Esophagus squamous epithelium (tissue), 5 donors: ENCODE measurements at places on chromosomes 1 and 21.

DNA sequence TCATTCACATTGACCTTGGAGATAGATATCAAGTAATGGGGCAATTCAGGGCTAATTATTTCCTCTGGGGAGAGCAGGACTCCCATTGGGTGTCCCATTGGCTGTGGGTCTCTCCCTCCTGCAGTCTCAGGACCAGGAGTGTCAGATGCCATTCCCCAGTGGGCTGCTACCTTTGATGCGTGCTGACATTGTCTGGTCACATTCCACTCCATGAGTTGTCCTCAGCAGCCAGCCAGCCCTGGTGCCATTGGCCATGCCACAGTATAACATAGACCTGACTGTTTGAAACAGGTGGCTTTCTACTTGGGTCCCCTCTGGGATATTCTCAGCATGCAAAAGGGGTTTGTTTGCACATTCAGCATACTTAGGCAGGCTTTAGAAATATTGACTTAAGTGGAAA, 118.5 kb downstream of the MRPS6 start:
- no peak for DNase-seq

DNA sequence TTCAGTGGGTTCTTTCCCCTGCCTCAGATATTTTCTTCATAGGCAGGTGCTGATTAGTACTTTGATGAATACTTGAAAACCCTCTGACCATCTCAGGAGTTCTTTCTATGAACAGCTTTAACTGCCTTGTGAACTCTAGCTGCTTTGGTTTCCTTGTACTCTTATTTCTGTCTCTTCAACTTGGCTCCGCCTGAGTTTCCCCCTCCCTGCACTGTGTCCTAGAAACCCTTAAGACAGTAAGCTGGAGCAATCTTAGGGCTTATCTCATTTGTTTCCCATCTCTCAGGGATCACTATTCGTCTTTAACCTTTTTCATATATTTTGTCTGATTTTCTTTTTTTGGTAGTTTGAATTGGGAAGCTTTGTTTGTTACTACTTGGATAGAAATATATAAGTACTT, 99.1 kb downstream of the PKN2 start:
- DNase-seq, result no peak

DNA sequence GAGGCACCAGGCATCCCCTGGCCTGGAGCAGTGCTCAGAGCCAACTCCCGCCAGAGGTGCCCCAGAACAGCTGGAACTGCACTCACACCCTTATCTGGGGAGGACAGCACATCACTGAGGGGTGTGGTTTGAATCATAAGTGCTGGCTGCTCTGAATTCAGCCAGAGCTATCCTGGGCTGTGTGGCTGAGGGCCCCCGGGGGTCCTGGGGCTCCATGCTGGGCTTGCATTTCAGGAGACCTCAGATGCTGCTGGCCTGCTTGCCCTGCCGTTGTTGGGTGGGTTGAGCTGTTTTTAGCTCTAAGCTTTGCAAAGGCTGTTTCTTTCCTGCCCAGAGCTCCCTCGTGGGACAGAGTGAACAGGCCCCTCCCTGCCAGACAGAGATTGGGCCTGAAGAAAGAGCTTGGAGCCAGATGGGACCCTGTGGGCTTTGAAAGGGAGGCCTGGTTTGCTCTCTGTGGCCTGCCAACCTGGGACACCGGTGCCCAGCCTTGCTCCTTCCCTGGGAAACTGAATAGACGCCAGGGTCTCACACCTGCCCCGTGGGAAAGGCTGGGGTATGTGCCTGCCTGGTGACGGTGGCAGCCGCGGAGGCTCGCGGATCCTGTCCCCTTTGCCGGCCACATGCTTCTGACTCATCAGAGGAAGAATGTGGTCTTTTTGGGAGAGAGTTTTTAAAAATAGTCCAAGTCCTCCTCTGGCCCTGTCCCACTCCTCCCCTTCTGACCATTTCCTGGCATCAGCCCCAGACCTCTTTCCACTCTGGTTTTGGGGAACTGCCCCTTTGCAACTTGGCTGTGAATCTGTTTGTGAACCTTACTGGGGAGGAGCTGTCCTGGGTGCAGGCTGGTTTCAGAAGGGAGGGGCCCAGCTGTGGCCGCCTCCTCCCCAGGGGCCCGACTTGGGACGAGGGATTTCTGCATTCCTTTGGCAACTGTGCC, 30.0 kb downstream of the ARHGEF10L start:
- DNase-seq, result no peak

DNA sequence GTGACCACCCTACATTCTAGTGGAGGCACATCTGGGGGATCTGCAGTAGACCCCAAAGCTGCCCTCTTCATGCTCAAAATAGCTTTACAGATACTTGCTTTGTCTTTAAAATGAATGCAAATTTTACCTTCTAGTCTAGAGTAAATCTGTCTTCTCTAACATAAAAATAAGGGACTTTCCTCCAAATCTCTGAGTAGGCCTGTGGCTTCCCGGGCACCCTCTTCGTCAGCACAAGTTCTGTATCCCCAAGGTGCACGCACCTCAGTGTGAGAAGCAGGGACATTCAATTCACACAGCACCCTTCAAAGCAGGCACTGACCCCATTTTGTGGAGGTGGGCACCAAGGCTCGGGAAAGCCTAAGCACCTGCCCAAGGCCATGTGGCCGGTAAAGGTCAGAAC, 19.0 kb downstream of the MEF2D start:
- DNase-seq, result no peak

DNA sequence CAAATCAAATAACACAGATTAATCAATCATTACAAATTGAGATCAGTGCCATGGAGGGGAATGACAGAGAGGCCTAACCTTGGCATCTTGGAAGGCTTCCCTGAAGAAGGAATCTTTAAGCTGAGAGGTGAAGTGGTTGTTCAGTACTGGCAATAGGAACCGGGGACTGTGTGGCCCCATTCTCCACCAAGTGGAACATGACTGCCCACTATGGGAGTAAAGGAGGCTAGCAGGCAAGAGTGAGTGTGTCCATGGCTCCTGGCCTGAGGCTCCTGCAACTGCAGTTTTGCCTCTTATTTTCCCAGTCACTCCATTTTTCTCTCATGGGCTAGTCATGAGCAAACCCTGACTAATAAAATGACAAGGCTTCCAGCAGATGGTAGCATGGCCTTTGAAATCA, 112.2 kb upstream of the GJB5 start:
- no peak for DNase-seq

- DNase-seq, result no peak
Observed at GRCh38 chr21:34844924-34845238, 176.1 kb downstream of the CLIC6 start.

GRCh38 chr1:201144701-201145100, 9.6 kb downstream of the TMEM9 start:
- DNase-seq, result no peak

GRCh38 chr1:41475346-41475745, 9.1 kb downstream of the EDN2 start:
- DNase-seq, result no peak

GRCh38 chr1:95754412-95754811, 520.4 kb downstream of the RWDD3 start:
- DNase-seq, result no peak

- no peak for DNase-seq
Observed at GRCh38 chr21:17467829-17468228, 45.0 kb upstream of the CXADR start.

DNA sequence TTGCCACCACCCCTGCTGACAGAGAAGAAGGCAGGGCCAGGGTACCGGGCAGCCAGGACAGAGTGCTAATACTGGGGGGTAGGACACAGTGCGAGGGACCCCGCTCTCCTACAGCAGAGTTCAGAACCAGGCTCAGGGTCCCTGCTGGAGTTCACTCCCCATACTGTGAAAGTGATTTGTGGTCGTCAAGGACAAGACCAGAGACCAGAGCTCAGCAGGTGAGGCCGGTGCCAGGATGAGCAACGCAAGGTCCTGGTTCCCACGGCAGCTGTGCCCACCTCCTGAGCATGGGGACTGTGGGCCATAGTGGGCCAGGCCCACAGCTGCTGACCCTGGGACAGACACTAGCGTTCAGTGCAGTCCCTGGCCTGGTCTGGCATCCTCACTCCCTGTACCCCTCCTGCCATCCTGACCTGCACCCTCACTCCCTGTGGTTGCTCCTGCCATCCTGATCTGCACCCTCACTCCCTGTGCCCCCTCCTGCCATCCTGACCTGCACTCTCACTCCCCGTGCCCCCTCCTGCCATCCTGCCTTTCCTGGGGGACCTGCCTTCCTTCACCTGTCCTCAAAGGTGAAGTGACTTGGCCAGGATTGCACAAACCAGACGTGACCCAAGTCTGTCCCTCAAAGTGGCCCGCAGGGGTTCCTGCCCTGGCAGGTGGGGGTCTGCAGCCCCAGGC, 13.8 kb upstream of the PTTG1IP start:
- DNase-seq, result no peak

GRCh38 chr1:235124111-235124510, 4.5 kb downstream of the TOMM20 start:
- no peak for DNase-seq

DNA sequence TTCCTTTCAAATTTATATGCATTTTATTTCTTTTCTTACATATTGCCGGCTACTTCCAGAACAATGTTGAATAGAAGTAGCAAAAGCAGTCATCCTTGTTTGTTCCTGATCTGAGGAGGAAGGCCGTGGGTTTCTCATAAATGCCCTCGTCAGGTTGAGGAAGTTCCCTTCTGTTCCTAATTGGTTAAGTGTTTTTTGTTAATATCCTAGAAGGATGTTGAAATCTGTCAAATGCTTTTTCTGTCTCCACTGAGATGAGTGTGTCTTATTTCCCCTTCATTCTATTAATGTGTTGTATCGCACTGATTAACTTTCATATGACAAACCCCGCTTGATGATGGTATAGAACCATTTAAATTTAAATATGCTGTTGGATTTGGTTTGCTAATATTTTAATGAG, 15.4 kb downstream of the TTLL10 start:
- DNase-seq, result no peak

DNA sequence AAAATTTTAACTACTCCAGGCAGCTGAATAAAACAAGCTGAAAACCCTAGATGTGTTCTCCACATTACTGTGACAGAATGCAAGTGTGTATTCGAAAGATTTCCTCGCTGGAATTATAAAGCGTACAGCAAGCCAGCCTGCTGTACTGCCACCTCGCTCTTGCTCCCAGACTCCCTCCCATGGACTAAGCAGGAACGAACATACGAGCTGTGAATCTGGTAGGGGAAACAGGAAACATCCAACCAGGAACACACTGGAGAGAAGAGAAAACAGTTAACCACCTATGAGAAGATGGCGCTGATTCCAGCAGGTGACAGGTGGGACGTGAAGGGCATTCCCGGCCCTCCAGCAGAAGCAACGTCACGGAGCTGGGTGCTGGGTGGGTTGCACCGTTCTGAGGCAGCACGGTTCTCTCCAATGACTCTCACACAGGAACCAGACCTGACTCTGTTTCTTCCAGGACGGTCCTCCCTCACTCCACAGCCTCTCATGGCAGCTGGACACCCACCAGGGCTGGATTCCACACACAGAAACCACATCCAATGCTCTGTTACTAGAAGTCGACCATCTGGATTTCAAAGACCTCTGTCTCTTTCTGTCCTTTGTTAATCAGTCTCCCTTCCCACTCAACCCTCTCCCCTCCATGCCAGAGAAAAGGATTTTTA, 219.2 kb downstream of the RERE start:
- no peak for DNase-seq

- DNase-seq, result no peak
Observed at GRCh38 chr1:154407198-154408091, 2.3 kb downstream of the IL6R start.

GRCh38 chr1:172778456-172779455, 119.9 kb downstream of the FASLG start:
- DNase-seq, result no peak

DNA sequence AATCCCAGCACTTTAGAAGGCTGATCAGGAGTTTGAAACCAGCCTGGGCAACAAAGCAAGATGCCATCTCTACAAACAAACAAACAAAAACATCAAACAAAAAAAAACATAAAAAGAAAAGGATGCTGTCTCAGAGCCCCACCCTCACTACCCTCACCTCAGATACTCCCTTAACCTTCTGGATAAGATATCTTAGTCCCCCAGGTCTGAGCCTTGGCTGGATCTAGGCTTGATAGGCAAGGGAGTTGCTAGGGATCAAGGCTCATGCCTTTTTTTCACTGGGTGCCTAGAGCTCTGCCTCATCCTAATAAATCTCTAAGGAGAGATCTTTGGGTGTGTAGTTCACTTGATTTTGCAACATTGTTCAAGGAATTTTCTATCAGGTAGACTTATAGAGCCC, 7.4 kb downstream of the HDAC1 start:
- DNase-seq, result no peak

- DNase-seq, result no peak
Observed at GRCh38 chr1:201424146-201424545, 2.6 kb upstream of the TNNI1 start.

- DNase-seq, result no peak
Observed at GRCh38 chr1:74468982-74469603, 43.3 kb downstream of the LRRC53 start.

- no peak for DNase-seq
Observed at GRCh38 chr1:171912509-171913175, 71.3 kb downstream of the DNM3 start.

DNA sequence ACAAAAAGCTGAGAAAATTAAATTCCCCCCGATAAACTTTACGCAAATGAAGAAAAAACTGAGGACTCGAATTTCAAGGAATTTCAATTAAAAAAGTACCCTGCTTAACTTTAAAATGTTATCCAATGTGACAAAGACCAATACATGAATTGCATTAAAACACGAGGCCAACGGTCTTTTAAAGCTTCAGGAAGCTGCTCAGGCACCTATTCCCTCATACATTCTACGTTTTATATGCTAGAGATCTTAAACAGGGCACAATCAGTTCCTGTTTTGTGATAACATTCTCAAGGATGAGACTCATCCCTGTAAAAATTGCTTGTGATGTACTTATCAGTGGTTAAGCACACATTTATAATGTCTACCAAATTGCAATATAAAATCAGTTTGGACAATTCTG, 3.0 kb downstream of the YOD1 start:
- DNase-seq, result no peak

GRCh38 chr21:30102871-30103270, 63.7 kb downstream of the CLDN17 start:
- DNase-seq, result no peak

DNA sequence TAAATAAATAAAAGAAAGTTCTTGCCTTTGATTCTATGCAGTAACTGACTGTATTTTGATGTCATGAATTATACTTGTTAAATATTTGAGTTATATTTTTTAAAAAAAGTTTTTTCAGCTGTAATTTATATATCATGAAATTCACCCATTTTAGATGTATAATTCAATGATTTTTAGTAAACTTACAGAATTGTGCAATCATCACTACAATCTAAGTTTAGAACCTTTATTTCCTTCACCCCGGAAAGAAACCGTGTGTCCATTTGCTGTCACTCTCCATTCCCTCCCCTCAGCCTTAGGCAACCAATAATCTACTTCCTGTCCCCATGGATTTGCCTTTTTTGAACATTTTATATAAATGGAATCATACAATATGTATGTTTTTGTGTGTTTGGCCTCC, 32.5 kb upstream of the DISC1 start:
- DNase-seq, result no peak

GRCh38 chr1:10599194-10599861, 124.6 kb downstream of the PEX14 start:
- no peak for DNase-seq
